NCI-H2081 (cell line): ENCODE measurements at places on chromosomes 6 and 20.

GRCh38 chr6:119985952-119986736 is 636.6 kb upstream of the MAN1A1 start:
- no peak for DNase-seq

GRCh38 chr20:34305333-34306230 is 2.4 kb upstream of the AHCY start:
- DNase-seq = no peak

GRCh38 chr6:42393339-42393738 is 58.4 kb downstream of the TRERF1 start:
- DNase-seq = no peak

- no peak for DNase-seq
Measured at GRCh38 chr20:50957276-50957675, 1.1 kb downstream of the DPM1 start.

DNA sequence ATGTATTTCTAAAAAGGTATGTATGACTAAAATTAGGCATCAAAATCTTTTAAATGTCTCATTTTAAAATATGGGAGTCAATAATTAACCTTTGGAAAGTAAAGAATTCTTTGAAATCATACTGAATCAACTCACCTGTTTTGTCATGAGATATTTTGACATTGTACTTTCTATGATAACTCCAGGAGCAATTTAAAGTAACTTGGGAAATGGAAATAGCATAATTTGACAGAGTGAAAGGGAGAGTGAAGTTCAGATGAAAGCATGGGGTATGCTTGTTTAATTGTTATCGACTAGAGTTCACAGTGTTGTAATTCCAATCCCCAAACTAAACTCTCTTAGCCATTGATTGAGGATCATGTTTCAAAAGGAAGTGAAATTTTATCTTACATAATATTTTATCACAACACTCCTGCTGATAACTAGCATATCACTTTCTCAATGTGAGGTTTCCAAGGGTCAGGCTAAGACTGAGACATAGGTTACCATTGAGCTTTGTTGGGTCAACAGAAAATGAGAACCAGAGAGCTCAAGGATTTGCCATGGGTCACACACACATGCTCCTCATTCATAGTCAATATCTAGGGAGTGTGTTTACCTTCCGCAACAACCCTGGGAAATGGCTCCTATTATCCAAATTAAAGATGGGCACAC is 2.3 kb downstream of the GSTA1 start:
- no peak for DNase-seq

DNA sequence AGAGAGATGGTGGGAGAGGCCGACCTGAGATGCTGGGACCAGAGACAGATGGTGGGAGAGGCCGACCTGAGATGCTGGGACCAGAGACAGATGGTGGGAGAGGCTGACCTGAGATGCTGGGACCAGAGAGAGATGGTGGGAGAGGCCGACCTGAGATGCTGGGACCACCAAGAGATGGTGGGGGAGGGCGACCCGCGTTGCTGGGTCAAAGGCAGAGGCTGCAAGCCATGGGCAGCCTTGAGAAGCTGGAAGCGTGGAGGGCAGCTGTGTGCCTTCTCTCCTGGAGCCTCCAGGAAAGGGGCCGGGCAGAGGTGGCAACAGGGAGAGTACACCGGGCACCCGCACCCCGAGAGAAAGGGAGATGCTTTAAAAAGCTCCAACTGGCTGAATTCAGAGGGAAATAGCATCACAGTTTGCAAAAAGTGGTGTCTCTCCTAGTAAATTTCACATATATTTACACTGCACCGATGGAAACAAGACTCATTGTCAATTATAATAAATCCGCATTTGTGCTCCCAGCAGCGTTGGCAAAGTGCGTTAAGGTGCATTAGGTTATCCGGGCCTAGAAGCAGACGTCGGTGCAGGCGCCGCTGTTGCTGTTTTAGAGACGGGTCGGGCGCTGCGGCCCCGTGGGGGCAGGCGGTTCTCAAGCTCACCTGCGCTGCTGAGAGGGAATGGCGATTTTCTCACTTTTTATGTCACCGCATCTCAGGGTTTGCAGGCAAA is 132.4 kb downstream of the DLL1 start:
- no peak for DNase-seq

- DNase-seq = no peak
Measured at GRCh38 chr6:37517411-37517812, 17.7 kb upstream of the CCDC167 start.
